ENCODE measurements at places on chromosomes 13 and 19.

DNA sequence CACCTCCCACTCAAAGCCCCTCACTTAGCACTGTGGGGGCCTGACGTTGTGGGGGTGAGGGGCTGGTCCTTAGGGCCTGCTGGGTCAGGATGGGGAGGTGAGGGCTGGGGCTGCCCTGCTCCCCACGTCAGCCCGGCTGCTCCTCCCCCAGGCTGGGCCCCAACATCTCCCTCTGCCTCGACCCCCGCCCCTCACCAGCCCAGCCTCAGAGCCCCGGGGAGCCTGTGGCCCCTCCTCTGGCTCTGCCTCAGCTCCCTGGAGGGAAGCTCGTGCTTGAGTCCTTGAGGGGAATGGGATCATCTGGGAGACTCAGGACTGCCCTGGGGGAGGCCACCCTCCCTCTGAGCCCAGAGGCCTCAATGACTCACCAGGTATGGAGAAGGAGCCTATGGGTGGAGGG is 6.8 kb downstream of the LILRA4 start:
- DNase-seq = no peak

- no peak for DNase-seq
Observed at GRCh38 chr13:33956346-33956745, 138.4 kb downstream of the RFC3 start.

GRCh38 chr19:48835734-48836088 is 580 bp downstream of the HSD17B14 start:
- DNase-seq = peak; percentile 96

DNA sequence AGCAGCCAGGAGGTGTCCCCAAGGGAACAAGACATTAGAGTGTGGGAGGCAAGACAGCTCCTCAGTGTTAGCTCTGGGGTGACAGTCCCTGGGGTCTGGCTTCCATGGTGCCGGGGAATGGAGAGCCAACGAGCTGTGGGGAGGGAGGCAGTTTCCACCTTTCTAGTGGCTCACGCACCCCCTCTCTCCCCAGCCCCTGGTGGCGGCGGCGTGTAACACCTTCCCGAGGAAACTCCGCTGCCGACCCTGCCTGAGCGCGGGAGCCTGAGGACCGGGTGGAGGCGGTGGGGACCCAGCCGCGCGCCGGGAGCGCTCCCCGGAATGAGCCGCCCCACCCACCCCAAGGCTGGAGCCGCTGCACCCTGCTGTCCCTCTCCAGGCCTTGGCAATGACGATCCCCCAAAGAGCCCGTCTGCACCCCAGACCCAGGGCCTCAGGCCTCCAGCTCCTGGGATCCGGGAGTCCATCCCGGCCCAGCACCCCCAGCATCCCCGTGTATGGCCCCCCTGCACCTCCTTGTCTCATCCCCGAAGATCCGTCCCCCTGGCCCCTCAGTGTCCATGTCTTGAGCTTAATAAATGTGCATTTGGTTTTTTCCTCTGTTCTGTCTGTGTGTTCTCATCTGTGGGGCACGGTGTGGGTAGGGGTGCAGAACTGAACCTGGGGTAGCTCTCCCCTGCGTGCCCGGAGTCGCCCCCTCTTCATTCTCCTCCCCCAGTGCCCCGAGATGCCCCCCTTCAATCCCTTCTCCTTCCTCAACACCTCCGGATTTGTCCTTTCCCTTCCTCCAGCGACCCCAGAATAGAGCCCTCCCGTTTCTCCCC is 622 bp upstream of the FXYD5 start:
- DNase-seq = peak; percentile 81

- no peak for DNase-seq
Observed at GRCh38 chr19:17602872-17603510, 47.5 kb downstream of the COLGALT1 start.

GRCh38 chr13:45368571-45368970 is 27.6 kb upstream of the TPT1 start:
- DNase-seq = no peak

GRCh38 chr13:110307767-110308655 is 927 bp downstream of the COL4A2 start:
- no peak for DNase-seq

GRCh38 chr13:51721496-51721895 is 82.5 kb downstream of the DHRS12 start:
- DNase-seq = no peak

- DNase-seq = no peak
Observed at GRCh38 chr19:7224209-7224686, 70.0 kb downstream of the INSR start.

DNA sequence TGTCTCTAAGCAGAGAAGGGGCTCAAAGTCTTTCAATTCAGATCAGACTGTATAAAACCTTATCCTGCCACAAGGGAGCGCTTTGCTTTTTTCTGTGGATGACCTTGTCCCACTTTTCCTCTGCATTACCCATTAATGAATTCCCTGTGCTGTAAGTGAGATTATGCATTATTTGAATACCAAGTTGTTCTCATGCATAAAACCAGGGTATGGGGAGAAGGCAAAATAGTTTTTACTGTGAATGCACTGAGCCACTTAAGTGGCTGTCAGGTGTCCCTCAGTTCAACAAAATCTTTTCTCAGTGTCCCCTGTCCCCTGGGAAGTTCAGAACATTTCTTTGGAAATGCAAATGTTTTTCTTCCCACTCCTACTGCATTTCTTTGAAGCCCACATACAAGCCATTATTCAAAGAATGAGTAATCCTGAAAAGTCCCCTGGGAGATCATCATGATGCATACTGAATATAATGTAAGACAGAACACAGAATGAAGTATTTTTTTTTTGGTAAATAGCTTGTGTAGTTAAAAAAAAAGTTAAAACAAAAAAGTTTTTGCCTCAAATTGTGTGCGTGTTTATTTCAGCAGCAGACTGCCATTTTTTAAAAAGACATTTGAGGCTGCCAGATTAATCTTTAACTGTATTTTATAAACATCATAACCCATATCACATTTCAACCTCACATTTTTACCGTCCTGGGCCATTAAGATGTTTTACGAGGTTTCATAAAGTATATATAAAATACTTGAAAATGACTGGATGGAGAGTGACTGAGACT is 506.7 kb upstream of the PCDH9 start:
- DNase-seq = no peak
